MM.1S (cell line): ENCODE measurements at places on chromosomes 16 and 17.

DNA sequence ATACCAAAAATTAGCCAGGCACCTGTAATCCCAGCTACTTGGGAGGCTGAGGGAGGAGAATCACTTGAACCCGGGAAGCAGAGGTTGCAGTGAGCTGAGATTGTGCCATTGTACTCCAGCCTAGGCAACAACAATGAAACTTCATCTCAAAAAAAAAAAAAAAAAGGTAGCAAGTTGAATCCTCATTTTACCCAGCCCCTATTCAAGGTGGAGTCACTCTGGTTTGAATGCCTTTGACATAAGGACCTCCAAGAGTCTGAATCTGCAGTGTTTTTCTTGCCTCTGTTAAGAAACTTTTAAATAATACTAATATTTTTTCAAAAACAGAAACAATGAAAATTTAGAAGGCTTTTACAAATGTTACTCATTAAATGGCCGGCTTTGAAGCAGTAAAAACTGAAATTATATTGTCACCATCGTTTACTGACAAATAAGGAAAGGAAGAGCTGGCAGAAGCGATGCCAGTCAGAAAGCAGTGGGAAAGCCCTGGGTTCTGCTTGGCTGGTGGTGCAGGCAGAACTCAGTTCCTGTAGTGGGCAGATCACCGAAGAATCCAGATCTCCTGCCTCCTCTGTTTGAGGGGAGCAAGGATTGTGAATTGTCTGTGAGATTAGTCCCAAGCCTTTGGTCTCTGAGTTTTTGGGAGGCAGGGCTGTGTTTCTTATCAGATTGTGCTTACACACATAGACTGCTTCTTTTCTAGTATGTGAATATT is 99.7 kb upstream of the HAS3 start:
- H3K4me3 ChIP-seq = no peak overlapping the region
- no peak for DNase-seq
- no peak overlapping the region for H3K27ac ChIP-seq
- no peaks in the 10 kb centered on the region for H3K27me3 ChIP-seq
- H3K36me3 ChIP-seq = no peaks in the 10 kb centered on the region

DNA sequence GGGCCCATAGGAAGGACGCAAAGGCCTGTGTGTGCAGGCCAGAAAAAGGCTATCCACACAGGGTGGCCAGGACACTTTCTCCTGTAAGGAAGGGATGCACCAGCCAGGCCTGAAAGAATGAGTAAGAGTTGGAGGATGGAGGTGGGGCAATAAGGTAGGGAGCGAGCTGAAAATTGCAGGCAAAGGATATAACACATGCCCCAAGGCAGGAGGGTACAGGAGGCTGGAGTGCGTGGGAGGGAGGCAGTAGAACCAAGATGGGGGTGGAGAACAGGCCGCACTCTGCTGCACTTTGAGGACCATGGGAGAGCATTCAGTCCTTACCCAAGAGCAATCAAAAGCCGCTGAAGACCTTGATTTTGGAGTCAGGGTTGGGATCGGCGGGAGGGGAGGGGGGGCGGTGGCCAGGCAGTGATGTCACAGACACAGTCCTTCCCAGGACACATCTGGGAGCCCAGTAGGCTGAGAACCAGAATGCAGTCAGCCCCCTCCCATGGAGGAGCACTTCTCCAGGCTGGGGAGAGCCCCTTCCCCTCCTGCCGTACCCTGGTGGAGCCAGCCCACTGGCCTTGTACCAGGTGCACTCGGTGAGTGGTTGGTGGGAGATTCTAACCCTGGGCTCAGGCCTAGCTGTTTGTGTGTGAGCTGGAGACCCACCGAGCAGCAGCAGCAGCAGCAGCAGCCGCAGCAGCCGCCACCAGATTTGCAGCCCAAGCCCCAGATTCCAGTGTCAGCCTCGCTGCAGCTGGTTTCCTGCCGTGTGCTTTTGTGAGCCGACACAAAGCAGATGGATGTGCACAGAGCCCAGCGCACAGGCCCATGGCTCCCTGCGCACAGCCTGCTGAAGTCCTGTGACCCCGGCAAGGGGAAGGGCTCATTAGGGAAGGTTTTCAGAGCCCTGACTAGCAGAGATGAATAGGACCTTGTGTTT is 17.5 kb downstream of the ANKRD40 start:
- no peaks in the 10 kb centered on the region for H3K27me3 ChIP-seq
- H3K36me3 ChIP-seq = peaks cover 12% of the 10 kb centered on the region
- DNase-seq = no peak
- H3K4me3 ChIP-seq = no peak overlapping the region

DNA sequence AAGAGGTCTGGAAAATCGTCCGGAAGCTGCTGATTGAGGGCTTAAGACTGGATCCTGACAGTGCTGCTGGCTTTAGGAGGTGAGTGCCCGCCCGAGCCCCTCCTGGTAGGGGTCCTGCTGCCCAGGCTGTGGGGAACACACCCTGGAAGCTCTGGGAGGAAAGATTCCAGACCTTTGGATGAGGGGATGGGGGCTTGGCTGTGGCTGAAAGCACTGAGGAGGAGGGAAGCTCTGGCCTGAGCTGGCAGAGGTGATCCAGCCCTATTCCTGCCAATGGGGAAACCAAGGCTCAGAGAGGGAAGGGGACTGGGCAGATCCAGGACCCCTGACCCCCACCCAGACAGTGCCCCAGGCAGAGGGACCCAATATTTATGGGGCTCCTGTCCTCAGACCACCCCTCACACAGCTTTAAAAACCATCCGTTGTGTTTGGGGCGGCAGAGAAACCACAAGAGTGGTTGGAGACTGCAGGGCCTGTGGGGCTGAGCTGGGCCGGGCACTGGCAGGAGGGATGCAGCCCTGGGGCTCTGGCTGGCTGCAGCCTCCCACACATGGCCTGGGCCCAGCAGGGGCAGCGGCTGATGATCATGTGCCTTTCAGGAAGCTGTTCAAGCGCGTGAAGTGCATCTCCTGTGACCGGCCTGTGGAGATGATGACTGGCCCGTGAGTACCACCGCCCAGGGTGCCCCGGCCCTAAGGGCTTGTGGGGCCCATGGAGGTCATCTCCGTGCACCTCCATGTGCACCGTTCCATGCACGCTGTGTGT is 22.8 kb downstream of the UBALD1 start:
- no peak overlapping the region for H3K27ac ChIP-seq
- no peak for DNase-seq
- H3K4me3 ChIP-seq = no peak overlapping the region
- no peaks in the 10 kb centered on the region for H3K4me1 ChIP-seq
- H3K36me3 ChIP-seq = no peaks in the 10 kb centered on the region

- no peak overlapping the region for H3K27ac ChIP-seq
- no peaks in the 10 kb centered on the region for H3K27me3 ChIP-seq
- no peak overlapping the region for H3K4me3 ChIP-seq
- H3K4me1 ChIP-seq = no peaks in the 10 kb centered on the region
- DNase-seq = no peak
These were observed 27.9 kb upstream of the ENDOV start for GRCh38 chr17:80387071-80387470.

GRCh38 chr17:2050300-2051060 is 4.4 kb upstream of the HIC1 start:
- no peaks in the 10 kb centered on the region for H3K36me3 ChIP-seq
- H3K4me3 ChIP-seq = peak overlapping the region; percentile 54
- DNase-seq = peak; percentile 64
- peaks cover 38% of the 10 kb centered on the region for H3K27me3 ChIP-seq

GRCh38 chr16:50272111-50272571 is 5.8 kb downstream of the ADCY7 start:
- H3K36me3 ChIP-seq = no peaks in the 10 kb centered on the region
- H3K4me3 ChIP-seq = no peak overlapping the region
- DNase-seq = no peak
- no peak overlapping the region for H3K27ac ChIP-seq
- peaks cover 34% of the 10 kb centered on the region for H3K4me1 ChIP-seq

GRCh38 chr17:60141111-60142018 is 8.4 kb upstream of the CA4 start:
- no peak overlapping the region for H3K27ac ChIP-seq
- DNase-seq = no peak
- 0 out of 2 replicates have a peak, but pooled peaks cover 4% of the 10 kb centered on the region for H3K4me1 ChIP-seq
- H3K36me3 ChIP-seq = no peaks in the 10 kb centered on the region
- no peak overlapping the region for H3K4me3 ChIP-seq
